ENCODE measurements at places on chromosomes 4 and X. TPM values are rescaled to one million over a fixed set of nuclear protein-coding genes. Genes with fewer than 3 reads are reported as not detected.

The PHKA1 gene
- 28.5 TPM for total RNA-seq

The FOXP3 gene
- total RNA-seq, result not detected

The SMR3B gene
- not detected for total RNA-seq

The LARP1B gene
- 11.7 TPM for total RNA-seq

The NEXMIF gene
- not detected for total RNA-seq

The MAPK10 gene
- total RNA-seq, result 0.50 TPM

The PNMA6F gene
- total RNA-seq, result not detected

The MAGEA8 gene
- total RNA-seq, result not detected

The KCTD8 gene
- total RNA-seq, result not detected

The PGAM4 gene
- 0.46 TPM for total RNA-seq

The PDGFRA gene
- total RNA-seq, result 1.1 TPM

The SPCS3 gene
- total RNA-seq, result 38.4 TPM

The DNAJB14 gene
- total RNA-seq, result 18.0 TPM

The ARHGAP6 gene
- not detected for total RNA-seq

The SSX2B gene
- total RNA-seq, result not detected

The FAM9C gene
- total RNA-seq, result not detected

The PRRG3 gene
- not detected for total RNA-seq

The OPRPN gene
- total RNA-seq, result not detected
